ENCODE measurements at places on chromosomes 12 and 14.

DNA sequence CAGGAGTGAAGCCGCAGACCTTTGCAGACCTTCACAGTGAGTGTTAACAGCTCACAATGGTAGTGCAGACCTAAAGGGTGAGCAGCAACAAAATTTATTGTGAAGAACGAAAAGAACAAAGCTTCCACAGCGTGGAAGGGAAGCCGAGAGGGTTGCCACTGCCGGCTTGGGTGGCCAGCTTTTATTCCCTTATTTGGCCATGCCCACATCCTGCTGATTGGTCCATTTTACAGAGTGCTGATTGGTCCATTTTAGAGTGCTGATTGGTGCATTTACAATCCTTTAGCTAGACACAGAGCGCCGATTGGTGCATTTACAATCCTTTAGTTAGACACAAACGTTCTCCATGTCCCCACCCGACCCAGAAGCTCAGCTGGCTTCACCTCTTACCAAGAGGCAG lies 35.5 kb downstream of the MAPK1IP1L start:
- no peak for DNase-seq

DNA sequence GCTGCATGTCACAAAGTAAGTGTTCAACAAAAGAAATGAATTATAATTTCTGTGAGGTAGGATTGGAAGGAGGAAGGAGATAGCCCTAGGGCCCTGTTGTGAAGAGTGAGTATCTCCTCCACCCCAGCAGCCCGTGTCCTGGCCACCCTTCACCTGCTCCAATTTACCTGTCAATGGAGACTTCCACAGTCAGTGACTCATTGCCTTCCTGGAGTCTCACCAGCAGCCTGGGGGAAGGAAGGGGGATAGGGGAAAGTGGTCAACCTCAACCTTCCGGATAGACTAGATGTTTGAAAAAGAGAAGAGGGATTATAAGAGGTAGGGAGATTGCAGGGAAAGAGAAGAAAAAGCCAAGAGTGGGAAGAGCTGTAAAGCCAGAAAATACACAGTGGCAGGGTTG lies 9.2 kb downstream of the STAT2 start:
- DNase-seq, result no peak

GRCh38 chr14:83184531-83184930 lies 1650.9 kb upstream of the SEL1L start:
- no peak for DNase-seq

GRCh38 chr14:83975435-83975834 lies 1554.5 kb upstream of the FLRT2 start:
- no peak for DNase-seq

All from fibroblast of skin of back (primary cell).